ENCODE measurements at places on chromosomes 4 and X.

DNA sequence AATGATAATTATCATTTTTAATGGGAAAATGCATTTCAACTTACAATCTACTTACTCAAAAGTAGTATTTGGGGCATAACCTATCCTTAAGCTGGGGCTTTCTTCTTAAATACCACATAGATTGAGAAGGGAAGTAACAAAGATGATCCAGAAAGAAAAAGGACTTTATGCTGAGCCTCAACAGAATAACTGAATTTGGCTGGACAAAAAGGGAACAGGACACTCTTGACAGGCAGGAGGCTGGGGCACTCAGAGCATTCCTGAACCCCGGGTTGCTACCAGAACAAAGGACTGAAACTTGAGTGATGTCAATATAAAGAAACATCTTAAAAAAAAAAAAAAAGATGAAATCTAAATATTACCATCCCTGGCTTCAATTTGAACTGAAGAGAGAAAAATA lies 23.9 kb downstream of the RELL1 start:
- DNase-seq, result no peak

DNA sequence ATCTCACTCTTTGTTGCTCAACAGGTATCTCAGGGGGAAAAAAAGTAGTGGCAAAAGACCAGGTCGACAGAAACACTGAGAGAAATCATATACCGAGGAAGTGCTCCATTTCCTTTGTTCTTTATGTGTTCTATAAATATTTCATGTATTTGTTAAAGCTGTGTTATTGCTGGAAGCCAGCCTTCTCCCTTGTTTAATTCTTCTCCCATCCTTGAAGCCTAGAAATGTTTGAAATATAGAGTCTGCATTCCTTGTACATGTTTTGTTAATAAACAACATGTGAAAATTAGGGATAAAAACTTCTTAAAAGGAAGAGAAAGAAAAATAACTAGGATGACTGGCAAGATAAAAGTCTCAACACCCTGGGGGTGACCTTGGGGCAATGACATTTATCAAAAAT lies 186.2 kb downstream of the ANKRD50 start:
- DNase-seq, result no peak

DNA sequence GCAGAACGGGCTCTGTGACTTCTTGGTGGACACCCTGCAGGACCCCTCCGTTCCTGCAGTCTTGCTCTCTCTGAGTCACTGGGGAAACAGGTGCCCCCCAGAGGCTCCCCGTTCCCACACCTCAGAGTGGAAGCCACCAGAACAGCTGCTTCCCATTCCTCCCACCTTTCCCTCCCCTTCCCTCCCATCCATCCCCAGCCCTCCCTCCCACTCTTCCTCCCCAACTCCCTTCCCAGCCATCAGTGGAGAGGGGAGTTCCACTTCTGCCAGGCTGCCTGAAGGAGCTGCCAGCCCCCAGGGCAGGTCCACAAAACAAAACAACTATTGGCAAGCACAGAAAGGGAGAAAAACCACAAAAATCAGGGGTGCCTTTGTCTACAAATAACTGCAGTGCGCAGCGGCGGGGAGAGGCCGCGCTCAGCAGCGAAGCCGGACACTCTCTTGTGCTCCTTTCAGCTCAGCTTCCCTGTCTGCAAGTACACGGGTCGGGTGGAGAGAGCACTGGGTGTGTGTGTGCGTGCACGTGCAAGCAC lies 8.1 kb downstream of the SSR4 start:
- DNase-seq, result no peak

GRCh38 chr4:47106561-47106960 lies 75.2 kb downstream of the GABRB1 start:
- DNase-seq, result peak; percentile 13

GRCh38 chr4:55424791-55425190 lies 29.0 kb downstream of the TMEM165 start:
- DNase-seq, result peak; percentile 15

- no peak for DNase-seq
These were observed at the start of gene FRMPD3 for GRCh38 chrX:107448998-107449835. FRMPD3 (plus strand) TSS chrX:107449652; CDS start chrX:107526589, 76,937 bp downstream.

- no peak for DNase-seq
These were observed 487.8 kb upstream of the MAGEB18 start for GRCh38 chrX:25650216-25650820.

- DNase-seq, result no peak
These were observed 52.6 kb downstream of the CASK start for GRCh38 chrX:41870719-41871151.

- no peak for DNase-seq
These were observed 65.2 kb upstream of the SMIM10 start for GRCh38 chrX:134925551-134925950.

- peak; percentile 73 for DNase-seq
These were observed 726.6 kb downstream of the TRAM1L1 start for GRCh38 chr4:116358633-116359222.

Measured in fibroblast of upper back skin (primary cell).